NCI-H2081 (cell line): ENCODE measurements at places on chromosomes 16 and 17.

GRCh38 chr17:48013876-48014594 is 23.6 kb downstream of the COPZ2 start:
- no peak for DNase-seq

DNA sequence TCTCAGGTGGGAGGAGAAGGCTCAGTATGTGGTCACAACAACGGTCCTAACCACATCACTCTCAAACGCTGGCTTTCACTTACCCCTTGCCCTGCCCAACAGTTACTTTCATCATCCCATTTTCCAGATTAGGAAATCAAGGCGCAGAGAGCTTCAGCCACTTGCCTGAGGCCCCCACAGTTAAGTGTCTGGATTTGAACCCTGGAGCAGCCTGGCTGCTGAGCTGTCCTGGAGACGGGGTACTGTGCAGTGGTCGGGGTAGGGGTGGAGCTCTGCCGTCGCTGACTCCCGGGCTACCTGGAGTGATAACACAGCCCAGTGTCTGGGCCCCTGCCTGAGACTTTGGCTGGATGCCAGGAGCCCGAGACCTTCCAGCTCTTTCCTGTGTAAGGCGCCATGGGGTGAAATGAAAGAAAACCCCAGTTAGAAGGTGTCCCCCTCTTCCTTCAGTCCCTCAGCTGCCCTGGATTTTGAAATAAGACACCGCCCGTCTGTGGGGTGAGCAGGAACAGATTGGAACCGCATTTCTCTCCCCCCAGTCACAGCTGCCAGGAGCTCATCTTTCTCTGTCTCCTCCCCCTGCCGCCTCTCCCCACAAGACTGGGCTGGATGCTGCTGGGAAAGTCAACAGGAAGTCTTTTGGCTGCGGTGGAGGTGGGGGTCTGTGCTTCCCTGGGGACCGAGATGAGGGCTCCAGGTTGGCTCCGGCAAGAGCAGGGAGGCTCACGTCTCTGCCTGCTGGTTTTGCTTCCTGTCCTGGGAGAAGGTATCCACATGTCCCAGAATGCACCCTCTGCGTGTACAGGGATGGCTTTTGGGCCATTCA is 280.2 kb downstream of the SEC14L1 start:
- DNase-seq: peak; percentile 98

DNA sequence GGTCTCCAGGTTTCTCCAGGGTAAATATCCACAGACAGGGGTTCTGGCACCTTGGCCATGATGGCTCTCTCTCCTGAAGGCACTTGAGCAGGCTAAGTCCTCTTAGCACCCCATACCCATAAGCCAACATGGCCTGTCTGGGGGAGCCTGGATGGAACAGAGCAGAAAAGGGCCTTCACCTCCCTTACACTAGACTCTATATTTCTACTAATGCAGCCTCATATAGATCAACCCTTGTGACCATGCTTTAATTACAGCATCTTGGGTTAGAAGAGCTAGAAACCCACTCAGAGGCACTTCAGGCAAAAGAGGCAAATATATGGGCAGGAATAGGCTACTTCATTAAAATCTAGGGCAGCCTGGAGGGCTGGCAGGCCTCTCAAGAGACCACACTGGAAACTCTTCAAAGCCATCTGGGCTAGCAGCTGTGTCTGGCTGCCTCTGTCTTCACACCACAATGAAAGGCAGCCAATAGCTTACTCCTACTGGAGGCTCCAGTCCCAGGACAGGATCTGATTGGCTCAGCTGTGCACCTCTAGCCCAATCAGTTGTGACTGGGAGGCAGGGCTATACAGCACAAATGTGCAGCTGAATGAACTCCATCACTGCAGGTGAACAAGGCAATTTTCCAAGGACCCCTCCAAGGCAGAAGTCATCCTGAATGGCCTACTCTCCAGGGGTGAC is 4.7 kb upstream of the CDT1 start:
- no peak for DNase-seq

- DNase-seq: peak; percentile 27
Observed at GRCh38 chr16:63461248-63461841, 1425.1 kb upstream of the CDH8 start.

DNA sequence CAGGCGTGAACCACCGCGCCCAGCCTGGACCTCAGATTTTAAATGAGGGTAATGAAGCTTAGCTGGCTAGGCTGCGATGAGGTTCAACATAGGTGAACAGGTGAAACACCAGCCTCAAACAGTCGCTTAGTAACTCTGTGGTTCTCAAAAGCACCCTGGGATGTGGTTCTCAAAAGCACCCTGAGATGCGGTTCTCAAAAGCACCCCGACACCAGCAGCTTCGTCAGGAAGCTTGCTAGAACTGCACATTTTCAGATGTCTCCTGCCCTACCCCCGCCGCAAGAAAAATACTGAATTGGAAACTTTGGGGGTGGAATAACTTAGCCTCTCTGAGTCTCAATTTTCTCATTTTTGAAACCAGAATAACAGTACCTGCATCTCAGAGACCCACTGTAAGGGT is 86.7 kb upstream of the XYLT1 start:
- no peak for DNase-seq
